ENCODE measurements at places on chromosomes 5 and 9.

GRCh38 chr9:18826248-18826647 is 206.8 kb downstream of the SAXO1 start:
- DNase-seq, result no peak

GRCh38 chr5:132009706-132010405 is 1.6 kb downstream of the ACSL6 start:
- no peak for DNase-seq

DNA sequence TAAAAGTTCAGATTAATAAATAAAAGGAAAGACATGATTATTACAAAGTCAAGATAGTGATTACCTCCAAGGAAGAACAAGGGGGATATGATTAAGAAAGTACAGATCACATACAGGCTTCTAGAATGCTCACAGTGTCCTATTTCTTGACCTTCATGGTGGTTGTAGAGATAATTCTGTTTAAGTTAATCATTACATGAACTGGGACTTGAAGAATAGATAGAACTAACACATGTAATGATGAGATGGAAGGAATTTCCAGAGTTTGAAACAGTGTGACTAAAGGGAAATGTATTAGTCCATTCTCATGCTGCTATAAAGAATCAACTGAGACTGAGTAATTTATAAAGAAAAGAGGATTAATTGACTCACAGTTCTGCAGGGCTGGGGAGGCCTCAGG is 72.7 kb downstream of the LURAP1L start:
- no peak for DNase-seq

DNA sequence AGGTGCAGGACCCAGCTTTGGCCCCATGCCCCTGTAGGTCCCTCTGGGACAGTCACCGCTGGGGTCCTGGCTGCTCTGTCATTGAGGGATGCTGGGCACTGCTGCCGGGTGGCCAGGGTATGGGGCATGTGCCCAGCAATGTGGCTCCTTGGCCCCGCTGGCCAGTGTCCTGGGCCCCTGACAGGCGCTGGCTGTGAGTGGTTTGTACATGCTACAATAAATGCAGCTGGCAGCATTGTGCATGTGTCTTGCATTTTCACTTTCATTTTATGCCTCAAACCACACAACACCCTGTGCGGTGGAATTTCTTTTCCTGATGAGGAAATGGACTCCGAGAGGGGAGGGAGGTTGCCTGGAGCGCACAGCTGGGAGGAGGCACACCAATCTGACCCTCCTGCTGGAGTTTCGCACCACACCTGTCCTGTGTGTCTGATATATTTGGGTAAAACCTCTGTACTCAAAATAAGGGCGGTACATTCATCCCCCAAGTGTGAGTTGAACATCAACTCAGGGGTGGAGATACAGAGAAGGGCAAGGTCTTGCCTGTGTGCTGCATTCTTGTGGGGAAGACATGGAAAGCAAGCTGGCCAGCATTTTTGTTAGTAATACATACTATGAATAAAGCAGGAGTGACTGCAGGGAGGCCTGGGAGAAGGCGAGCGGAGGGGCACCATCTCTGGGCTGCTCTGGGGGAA is 11.7 kb downstream of the TSPAN17 start:
- no peak for DNase-seq

- no peak for DNase-seq
These were observed 125.8 kb downstream of the PDE4D start for GRCh38 chr5:59767681-59768151.

DNA sequence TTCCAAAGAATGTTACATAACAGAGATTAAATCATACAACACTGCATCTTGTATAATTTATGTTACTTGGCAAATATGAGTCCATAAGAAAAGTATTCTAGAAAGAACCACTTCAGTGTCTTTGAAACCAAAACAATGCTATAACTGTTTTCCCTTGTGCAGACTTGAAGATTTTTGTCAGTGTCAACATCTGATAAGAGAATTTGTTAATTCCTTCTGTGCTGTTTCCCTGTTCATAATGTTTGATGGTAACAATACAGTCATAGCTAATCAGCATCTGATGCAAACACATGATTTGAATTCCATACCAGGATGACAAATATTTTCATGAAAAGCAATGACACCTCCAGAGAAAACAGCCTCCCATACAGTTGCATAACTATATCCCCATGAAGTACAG is 306.8 kb downstream of the SEMA5A start:
- DNase-seq, result no peak

GRCh38 chr9:27537027-27537435 is 7.4 kb upstream of the MOB3B start:
- DNase-seq, result no peak

- no peak for DNase-seq
These were observed 59.2 kb downstream of the TNC start for GRCh38 chr9:115058684-115059315.

DNA sequence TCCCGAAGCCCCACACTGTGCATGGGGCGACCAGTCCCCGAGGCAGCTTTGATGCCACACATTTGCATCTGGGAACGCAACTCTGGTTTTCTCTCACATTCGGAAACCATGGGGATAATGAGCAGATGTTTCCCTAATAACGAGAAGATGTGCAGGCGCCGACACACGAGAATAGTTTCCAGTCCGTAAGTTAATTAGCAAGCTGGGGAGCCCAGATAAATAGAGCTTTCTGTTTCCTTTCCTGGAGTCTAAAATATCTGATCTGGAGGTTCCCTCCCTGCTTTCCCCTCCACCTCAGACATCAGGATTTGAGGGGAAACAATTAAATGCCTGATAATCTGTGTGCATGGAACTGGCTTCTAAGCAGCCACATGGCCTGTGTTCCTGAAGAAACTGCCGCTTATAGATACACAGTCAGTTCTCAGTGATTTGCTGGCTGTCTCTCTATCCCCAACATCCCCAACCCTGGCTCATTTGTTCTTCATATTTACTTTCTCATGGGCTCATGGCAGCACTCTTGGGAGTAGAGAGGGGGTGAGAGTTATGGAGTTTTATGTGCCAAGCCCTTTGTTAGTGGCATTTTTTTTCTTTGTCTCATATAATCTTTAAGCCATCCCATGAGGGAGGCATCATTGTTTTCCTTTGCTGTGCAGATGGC is 62.8 kb downstream of the PDZD2 start:
- no peak for DNase-seq

- no peak for DNase-seq
These were observed 278.7 kb upstream of the TYRP1 start for GRCh38 chr9:12414514-12414913.

DNA sequence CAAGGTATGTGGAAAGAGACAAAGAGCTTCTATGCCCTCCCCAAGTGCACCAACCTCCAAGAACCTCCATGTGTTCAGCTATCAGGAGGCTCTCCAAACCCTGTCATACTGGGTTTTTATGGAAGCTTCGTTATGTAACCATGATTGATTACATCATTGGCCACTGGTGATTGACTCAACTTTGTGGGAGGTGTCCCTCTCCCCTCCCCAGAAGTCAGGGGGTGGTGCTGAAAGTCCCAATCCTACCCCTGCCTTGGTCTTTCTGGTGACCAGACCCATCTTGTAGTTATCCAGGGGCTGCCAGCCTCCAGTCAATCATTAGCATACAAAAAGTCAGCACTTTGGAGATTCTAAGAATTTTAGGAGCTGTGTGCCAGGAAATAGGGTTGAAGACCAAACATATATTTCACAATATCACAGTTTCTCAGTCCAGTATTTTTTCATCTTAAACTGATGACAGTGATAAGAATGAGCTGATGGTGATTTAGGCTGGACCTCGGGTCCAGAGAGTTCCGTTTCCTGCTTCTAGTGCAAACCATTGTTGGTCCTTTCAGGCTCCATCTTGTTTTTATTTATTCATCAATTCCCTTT is 27.3 kb upstream of the FANCC start:
- DNase-seq, result no peak

DNA sequence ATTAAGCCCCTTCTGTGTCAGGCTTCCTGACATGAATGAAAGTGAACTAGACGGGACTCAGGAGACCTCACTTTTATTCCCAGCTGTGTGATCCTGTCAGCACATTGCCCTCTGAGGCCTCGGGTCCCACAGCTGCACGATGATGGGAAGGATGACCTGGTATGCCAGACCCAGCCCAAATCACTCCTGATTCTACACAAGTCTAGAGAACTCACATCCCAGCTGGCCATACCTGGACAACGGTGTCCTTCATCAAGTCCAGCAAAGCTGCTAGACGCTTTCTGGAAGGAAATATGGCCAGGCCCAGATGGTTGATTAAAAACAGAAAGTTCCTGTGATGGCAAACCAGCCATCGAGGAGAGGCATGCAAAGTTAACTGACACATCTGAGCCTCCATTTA is 118.0 kb upstream of the FSTL4 start:
- no peak for DNase-seq

- no peak for DNase-seq
These were observed 70.7 kb downstream of the ENTREP1 start for GRCh38 chr9:69395718-69396117.

GRCh38 chr5:953535-954449 is 54.8 kb upstream of the NKD2 start:
- no peak for DNase-seq

DNA sequence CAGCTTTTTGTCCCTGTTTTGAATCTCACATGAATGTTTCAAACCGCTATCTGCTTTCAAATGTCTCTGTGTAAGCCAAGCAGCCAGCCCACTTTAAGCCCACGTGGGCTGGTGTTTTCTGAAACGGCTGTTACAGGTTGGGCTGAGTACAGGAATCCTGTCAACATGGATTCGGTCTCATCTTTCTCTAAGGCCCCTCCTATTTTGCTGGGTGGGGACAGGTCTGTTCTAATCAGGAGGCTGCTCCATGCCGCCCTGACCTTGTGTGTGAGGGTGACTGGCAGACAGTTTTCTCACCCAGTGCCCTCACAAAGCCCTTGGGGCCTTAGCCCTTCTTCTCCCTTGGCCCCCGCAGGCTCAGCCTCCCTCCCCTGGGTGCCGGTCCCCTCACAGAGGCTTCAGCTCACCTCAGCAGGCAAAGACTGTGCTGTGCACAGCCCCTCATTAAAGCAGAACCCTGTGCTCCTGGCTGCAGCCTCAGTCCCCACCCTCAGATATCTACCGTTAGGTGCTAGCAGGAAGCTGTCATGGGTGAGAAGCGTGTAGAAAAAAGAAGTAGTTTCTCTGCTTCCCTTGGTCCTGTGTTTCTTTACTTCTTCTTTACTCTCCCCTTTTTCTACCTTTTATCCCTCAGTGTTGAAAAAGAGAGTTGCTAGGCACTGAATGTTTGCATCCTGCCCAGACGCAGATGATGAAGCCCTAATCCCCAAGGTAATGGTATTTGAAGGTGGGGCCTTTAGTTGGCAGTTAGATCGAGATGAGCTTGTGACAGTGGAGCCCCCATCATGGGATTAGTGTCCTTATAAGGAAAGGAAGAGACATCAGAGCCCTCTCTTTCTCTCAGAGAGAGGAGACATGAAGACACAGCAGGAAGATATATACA is 205.7 kb downstream of the ADAMTS12 start:
- DNase-seq, result no peak

DNA sequence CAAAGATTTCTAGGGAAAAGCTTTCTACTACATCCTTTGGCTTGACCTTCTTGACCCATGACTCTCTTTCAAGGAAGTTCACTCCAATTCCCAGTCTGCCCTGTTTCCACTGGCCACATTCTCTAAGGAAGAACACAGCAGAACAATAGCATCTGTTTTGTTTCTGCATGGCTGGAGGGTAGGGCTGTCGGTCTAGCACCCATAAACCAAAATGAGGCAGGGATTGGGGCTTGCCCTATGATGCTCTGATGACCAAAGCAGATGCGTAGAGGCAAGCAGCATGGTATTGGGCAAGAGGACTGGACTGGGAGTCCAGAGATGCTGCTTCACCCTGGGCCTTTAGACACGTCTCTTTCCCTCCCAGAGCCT is 24.1 kb downstream of the GOLGA2 start:
- DNase-seq, result no peak

- DNase-seq, result no peak
These were observed 141.1 kb upstream of the SLC12A2 start for GRCh38 chr5:127942246-127943060.

GRCh38 chr5:93399675-93400074 is 181.3 kb downstream of the NR2F1-AS1 start:
- DNase-seq, result no peak

GRCh38 chr9:2321523-2322148 is 300.0 kb upstream of the VLDLR start:
- DNase-seq, result no peak

DNA sequence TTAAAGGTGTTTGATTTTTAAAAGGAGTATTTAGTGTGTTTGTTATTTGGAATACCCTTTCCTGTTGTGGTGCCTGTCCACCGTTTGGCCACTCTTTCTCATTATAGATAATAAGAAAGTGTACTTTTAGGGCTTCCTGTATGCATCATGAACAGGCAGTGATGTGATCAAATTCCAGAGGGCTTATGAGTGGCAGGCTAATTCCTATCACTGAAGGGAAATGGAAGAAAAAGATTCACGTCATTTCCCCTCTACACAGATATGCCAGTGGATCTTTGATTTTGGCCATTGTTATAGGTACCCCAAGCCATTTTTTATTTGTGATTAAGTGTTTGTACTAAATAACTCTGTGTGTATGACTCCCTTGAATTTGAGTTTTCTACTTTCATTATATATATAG is 37.1 kb downstream of the RPS6 start:
- no peak for DNase-seq

DNA sequence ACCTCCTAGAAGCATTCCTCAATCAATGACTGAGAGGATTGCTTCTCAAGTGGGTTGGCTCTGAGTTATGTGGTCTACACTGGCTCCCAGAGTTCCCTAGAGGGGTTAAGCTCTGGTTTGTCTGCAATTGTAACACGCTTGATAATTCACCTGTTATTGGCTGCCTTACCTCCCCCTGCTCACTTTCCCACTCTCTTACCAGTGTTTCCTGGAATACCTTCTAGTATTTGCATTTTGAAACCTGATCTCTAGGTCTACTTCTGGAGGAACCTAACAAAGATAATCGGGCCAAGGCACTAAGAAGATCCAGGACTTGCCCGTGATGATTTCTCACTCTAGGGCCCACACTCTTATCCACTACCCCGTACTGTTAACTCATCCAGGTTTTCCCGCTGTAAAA is 110.1 kb upstream of the MAP3K1 start:
- DNase-seq, result no peak

DNA sequence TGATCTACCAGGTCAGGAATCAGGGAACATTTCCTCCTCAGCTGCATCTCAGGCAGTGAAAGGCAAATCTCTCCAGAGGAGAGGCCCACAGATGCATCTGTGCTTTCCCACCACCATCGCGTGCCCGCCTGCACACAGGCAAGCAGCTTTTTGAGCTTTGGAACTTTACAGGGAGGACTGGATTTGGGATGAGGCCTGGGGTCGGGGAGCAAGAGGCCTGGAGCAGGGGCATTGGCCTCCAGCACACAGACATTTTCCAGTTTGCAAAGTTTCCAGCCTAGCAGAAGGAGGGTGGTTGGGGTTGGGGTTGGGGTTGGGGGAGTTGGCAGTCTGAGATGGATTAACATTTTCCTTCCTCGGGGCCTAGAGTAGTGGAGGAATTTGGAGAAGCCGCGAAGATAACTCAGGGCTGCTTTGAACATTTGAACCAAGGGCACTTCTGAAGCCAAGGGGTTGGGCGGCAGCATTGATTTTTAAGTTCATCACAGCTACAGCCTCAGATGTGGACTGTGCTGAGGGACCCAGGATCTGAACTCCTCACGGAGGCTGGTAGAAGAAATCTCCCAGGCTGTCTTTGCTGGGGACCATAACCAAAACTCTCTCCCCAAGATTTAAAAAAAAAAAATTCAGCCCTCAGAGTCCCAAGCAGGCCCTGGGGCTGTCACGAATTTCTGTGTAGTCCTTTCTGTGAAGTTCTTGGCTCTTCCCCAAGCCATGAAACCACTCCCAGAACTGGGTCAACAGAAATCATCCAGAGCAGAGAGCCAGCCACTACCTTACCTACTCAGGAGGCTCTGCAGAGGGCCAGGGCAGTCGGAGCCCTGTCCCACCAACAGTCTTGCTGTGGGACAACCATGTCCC is 25.6 kb downstream of the C5orf15 start:
- no peak for DNase-seq

GRCh38 chr5:57103317-57103907 is 70.4 kb upstream of the GPBP1 start:
- no peak for DNase-seq

Measured in activated T-helper 1 cell treated with anti-CD3 and anti-CD28 coated beads, Interleukin-2, amount 50 U/mL, for 16 hours (primary cell).